ENCODE measurements at places on chromosomes 1 and 21.

DNA sequence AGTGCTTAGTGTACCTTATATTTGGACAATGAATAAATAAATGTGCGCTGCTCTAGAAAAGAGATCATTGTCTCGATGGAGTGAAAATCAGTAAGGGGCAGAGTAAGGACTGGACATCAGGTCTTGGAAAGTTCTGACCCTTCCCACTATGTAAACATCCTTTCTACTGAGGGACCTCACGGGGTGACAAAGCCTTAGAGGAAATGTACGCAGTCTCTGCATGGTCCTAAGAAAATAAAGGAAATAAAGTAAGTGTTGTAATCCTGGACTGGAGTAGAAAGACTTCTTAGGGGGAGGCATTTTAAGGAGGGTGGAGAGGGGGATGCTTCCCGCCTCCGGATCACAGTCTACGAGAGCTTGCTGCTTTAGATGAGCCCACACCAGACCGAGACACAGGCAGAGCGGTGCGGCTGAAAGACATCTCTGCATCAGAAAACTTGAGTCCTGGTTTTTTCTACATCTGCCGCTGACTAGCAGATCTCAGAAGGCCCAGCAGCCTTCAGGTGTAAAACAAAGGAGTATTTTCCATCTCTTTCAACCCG lies 22.3 kb upstream of the GPR137B start:
- no peak for DNase-seq

GRCh38 chr1:51422367-51423072 lies 92.2 kb upstream of the TTC39A start:
- DNase-seq = no peak

DNA sequence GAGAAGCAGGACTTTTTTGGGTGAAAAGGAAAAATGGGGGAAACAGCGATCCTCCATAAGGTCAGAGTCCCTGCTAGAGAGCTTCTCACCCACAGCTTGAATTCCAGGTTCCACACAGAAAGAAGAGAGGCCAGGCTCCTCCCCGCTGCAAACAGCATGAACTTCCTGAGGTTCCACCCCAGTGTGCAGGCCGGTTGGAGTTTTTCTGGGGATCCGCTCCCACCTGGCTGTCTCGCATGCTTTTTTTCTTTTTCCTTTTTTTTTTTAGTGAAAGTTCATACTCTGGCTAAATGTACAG lies 595.1 kb upstream of the ZP4 start:
- DNase-seq = peak; percentile 63

DNA sequence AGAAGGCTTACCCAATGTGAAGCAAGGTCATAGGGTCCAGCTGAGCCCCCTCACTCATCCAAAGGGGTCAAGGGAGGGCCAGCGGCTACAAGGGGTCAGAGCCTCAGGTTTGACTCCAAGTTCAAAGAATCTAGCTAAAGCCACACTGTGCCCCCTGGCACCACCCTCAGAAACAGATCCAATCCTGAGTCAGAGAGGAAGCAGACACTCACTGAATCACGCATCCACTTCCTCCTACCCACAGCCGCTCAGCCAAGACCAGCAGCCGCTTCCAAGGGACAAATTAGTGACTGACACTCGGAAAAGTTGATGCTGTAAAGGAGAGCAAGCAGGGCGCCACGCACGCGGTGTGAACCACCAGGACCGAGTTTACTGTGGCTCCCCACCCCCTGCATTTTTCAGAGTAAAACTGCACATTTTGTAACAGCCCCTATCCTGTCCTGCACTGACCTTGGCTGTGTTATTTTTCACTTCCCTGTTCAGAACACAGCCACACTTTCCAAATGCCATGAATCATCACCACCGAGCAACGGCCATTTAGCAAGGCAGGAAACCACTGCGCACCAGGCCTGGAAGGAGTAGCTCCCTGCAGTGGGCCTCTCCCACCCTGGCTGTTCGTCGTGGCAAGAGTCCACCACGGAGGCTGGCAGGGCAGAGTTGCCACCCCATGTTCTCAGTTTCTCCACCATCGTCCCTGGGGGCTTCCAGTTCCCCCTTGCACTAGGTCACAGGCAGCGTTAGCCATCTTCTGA lies 147.8 kb downstream of the TOMM20 start:
- peak; percentile 96 for DNase-seq

DNA sequence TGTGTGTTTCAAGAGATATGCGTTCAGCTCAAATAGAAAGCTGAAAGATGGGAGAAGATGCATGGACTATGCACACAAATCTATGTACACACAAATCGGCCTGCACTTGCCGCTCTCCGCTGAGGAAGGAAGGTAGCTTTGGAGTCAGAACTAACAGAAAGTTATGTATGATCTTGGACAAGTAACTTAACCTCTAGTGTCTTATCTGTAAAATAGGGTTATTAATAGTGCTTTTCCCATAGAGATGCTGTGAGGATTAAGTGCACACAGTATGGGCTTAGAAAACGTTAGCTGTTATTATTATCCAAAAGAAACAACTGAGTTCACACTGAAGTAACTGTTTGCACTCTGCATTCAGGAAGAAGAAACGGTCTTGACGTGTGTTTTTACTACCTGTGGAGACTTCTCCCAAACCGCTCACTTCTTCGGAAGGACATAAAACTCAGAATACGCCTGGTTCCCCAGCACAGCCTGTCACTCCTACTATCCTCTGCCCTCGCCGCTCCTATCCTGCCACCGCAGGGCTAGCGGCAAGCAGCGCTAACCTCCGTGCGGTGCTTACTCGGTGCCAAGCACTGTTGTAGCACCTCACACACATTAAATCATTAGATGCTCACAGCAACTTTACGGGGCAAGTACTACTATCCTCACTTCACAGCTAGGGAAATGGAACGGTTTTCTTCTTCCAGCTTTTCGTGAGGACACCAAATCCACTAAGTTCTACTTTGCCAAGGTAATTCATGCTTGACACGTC lies 1.3 kb downstream of the TGFBR3 start:
- DNase-seq = peak; percentile 18

Data from renal cortical epithelial cell (primary cell).